CD4-positive, alpha-beta T cell treated with Interleukin-15 for 1 hour (primary cell): ENCODE measurements at places on chromosomes 12 and 14.

DNA sequence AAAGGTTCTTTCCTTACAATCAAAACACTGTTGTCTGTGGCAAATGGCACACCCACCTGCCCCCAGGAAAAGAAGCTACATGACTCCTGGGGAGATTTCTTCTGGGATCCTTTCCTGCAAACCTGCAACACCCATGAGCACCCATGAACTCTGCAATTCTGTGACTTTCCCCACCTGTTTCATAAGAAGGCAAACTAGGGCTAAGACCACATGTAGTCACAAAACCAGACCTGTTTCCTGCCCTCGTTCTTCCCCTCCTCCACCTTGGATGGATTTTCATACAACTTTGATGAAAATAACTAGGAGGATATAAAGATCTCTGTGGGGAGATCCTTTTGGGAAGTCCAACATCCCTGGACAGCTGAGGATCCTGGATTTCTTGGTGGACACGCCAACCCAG is 1084.7 kb downstream of the BCL11B start:
- no peak for DNase-seq

- no peak for DNase-seq
These were observed 532 bp upstream of the PRKD1 start for GRCh38 chr14:29928117-29928640.

- DNase-seq = no peak
These were observed 115.2 kb downstream of the EGLN3 start for GRCh38 chr14:33835677-33836076.

DNA sequence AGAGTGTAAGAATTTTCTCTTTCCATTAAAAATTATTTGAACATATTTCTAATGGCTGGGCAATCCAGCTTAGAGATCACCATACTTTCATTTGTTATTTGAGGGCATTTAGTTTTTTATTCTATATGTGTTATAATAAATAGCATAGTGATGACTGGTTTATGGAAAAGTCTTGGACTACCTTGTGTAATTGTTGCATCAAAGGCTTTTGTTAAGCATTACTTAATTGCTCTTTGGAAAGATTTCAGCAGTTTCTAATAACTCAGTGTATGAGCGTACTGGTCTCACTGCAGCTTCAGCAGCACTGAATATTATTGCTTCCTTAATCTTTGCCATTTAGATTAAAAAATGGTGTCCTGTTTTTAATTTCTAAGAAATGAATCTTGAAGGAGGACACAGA is 22.8 kb downstream of the TMEM19 start:
- DNase-seq = no peak

DNA sequence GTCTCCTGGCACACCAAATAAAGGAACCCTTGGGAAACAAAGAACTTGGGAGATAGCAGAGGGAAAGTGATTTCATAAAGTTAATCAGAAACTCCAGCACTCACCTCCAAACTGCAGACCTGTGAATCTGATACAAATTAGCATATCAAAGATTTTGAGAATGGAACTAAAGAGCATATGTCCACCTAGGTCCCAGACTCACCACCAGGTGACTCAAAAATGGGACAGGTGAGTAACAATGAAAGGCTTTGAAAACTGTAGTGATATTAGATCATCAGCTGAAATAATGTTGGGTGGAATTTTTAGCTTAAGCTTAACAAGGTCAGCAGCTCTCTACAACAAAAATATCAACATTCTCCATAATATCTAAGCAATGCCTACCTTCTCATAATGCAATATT is 214.8 kb downstream of the RERGL start:
- DNase-seq = no peak

DNA sequence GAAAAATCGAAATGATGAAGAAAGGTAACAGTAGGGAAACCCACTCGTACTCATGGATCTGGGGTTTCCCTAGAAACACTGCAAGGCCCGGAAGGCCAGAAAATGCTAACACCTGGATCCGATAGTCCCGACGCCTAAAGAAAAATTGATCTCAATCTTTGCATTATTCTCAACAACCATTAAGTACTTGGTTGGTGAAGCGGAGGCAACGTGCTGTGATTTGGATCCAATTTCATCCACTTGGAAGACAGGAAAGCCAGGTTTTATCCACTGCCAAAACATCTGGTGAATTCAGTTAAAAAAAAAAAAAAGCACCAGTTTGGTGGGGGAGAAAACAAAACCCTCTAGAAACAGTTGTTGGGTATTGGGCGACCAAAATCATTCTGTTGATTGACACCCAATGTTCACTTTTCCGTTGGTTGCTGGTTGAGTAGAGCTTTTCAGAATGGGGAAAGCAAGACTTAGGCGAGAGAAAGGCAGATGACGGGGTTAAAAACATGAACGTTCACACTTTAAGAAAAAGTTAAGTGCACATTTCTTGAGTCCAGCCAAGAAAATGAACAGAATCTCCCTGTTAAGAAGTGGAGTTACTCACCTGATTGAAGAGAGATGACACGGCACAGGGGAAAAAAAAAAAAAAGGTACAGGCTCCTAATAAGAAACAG is 41.9 kb upstream of the MED13L start:
- no peak for DNase-seq

DNA sequence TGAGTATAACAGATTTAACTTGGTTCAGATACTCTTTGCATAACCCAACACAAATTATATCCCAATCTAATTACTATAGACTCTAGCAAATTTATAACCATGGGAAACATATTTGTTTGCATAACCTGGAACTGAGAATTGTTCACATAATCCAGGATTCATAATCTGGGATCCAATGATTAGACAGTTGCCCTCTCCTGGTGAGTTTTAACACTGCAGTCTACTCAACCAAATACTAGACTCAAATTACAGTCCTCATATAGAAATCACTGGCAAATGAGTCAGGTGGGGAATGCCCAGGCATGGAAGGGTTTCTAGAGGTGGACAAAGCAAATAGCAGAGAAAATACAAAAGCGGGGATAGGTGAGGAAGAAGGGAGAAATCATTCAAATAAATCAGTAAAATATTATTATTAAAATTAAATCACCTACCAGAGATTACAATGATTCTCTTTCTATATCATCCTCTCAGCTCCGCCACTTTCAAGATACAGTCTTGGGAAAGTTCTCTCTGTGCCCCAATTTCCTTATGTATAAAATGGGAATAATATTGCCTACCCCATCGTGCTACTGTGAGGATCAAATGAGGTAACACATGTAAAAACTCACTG is 9.4 kb downstream of the GCH1 start:
- no peak for DNase-seq

DNA sequence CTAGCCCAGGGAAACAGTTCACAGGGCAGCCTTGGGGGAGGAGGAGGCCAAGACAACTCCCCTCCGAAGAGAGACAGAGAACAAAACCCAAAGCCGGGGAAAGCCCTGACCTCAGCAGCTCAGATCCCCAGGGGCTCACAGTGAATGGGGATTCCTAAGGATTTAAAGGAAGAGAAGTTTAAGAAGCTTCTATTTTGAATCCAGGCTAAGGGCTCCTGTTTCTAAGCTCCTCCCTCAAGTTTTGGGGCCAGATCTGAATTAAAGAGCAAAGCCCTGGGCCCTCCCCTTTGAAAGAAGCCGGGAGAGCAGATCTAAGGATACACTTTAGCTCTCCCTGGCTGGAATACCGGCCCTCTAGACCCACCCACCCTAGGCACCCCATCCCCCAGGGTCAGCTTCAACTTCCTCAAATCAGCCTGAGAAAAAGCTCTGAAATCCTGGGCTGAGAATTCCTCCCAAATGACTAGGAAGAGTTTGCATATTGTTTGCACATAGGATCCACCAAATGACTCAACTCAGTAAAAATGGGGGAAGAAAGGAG is 3.9 kb downstream of the KDM2B start:
- no peak for DNase-seq

- DNase-seq = no peak
These were observed 78.5 kb downstream of the PPFIBP1 start for GRCh38 chr12:27602516-27602915.

- no peak for DNase-seq
These were observed 155.0 kb downstream of the CRADD start for GRCh38 chr12:93832131-93832530.

DNA sequence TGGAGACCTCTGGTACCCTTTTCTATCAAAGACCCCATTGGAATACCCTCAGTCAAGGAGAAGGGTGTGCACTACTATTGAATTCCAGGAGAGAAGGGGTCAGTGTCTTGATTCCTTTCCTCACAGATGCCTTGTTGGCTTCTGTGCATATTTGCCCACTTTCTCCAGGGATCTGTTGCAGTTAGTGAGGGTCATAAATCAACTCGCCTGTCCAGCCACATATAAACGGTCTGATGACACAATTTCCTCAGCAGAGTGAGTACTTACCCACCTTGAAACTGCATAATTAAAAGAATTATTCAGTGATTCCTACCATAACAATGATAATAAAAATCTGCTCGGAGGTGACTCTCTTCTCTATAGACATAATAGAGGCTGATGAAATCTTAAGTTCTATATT is 13.9 kb upstream of the DCD start:
- DNase-seq = no peak

DNA sequence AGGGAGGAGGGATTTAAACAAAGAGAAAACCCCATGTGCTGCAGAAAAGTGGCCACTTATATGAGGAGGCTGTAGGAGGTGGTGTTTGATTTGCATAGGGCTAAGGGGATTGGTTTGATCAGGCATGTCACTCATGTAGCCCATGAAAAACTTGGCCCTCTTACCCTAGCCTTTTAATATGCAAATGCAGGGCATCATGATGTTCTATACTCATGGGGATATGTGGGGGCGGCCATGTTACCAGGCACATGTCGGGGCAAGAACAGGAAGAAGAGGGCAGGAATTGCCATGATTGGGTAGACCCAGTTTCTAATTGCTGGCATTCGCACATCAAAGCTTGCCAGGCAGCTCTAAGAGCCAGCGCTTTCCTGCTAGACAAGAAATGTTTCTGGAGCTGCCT is 28.8 kb downstream of the KLRK1 start:
- DNase-seq = no peak

GRCh38 chr14:22388669-22389595 is 200.1 kb downstream of the DAD1 start:
- DNase-seq = no peak

DNA sequence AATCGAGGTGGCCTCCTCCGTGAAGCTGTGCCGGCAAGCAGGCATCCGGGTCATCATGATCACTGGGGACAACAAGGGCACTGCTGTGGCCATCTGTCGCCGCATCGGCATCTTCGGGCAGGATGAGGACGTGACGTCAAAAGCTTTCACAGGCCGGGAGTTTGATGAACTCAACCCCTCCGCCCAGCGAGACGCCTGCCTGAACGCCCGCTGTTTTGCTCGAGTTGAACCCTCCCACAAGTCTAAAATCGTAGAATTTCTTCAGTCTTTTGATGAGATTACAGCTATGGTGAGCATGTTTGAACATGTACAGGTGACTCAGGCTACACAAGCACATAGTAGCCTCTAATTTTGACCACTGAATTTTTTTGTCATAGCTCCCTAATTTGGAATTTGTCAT is 59.7 kb downstream of the ATP2A2 start:
- DNase-seq = no peak

DNA sequence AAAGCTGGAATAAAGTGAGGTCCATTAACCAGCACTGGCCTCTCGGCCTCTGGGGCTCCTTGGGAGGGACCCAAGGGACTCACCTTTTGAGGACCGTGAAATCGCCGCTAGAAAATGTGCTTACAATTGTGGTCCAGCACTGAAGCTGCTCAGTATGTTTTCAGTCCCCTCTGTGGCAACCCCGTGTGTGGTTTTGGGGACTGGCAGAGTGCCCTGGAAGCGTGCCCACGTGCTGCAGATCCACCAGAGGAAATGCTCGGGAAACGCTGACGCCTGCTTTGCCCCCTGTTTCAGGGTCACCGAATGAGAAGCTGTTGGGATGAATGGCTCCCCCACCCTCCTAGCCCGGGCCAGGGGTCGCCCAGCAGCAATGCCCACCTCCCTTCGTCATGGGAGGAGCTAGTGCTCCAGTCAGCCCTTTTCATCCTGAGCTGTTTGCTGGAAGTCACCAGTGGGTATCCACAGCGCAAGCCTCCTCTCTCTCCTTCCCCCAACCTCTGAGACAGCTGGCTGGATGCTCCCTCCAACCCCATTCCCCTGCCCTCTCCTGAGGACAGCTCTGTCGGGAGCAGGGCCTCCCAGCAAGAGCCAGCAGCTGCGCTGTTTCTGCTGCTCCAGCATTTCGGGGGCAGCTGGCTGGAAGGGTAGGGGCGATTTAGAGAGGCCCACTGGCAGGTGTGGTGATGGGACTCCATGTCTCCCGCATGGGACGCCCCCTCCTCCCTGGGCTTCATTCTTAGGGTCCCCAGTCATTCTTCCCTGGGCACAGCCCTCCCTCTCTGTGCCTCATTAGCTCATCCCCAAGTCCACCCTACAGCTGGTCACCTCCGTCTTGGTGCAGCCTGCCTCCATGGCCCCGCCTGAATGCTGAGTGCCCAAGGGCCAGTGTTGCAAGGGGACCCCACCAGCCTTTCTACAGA is 33.2 kb upstream of the PPP1R13B start:
- peak; percentile 21 for DNase-seq

- DNase-seq = no peak
These were observed 108.3 kb downstream of the NUAK1 start for GRCh38 chr12:106030210-106031071.

- no peak for DNase-seq
These were observed 17.0 kb downstream of the NFYB start for GRCh38 chr12:104121001-104121400.

DNA sequence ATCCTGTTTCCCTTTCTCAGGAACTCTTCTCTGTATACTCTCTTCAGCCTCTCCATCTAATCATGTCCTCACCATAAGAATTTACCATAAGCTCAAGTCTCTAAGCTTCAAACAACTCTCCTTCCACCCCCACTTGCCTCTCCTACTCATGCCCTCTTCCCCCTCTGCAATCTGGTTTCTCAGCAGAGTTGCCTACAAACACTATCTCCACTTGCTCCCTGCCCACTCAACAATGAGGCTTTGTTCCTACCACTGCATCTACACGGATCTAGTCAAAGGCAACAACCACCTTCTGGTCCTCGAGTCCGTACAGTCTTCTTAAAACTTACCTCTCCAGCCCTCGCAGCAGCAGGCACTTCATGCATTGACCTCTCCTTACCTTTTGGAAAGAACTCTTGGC is 17.2 kb upstream of the FBLN5 start:
- DNase-seq = no peak
